Stomach (tissue), 19 donors: ENCODE measurements at places on chromosomes 12 and 14.

DNA sequence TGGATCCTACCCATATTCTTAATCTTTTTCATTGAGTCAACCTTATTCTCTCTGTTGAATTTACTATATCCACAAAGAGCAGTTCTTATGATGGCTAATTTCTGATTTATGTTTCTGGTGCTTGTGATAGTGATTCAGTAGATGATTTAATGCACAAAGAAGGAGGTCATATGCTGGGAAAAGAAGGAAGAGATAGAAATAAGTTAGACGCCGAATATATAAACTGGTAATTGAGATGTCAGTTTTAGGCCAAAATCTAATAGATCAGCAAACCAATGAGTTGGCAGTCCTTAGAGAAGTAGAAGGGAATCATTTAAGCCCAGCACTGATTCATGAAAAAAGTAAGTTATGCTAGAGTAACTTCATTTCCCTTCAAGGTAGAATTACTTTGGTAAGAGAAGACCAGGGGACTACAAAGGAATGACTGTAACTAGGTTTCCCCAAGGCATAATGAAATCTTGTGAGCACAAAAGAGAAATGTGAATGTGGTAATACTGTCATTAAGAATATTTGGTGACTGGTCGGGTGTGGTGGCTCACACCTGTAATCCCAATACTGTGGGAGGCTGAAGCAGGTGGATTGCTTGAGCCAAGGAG is 132.4 kb downstream of the TGFB3 start:
- no peak overlapping the region for H3K4me3 ChIP-seq
- H3K27ac ChIP-seq: no peak overlapping the region
- no peaks in the 10 kb centered on the region for H3K36me3 ChIP-seq
- no peak for DNase-seq

DNA sequence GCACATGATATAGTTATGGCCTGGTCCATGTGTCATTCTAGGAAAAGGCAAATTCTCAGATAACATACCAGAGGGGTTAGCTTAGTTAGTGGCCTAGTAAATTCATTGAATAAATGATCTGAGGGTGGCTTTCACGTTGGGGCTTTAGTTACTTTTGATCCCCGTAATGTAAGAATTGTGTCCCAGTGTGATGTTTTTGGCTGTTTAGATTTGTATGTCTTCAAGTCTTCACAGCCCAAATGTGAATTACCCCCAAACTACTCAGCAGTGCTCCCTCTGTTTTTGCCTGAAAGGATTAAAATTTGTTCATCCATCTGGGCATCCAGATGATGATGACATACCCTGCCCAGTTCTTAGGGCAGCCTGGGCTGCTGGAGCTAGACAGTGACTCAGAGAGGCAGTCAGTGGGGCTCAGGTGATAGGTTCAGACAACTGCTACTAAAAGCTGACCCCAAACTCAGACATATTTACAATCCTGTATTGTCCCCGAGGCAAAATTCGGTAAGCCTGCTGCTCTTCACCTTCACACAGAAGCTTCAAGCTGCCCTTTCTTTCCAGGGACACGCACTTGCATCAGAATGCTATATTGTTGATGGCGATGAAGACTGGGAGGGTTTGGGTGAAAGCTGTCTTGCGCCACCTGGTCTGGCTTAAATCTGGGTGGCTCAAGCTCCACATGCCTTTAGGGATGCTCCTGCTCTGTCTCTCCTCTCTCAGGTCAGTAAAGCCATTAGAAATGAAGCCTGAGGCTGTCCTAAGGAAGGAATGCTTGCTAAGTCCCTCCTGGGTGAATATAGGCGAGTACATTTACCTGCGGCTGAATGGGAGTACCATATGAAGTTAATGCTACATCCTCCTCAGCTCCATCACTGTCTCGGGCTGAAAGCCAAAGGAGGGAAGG is 10.3 kb downstream of the GPRC5D start:
- no peaks in the 10 kb centered on the region for H3K27me3 ChIP-seq
- DNase-seq: no peak
- H3K36me3 ChIP-seq: no peaks in the 10 kb centered on the region
- no peak overlapping the region for H3K4me3 ChIP-seq
- H3K4me1 ChIP-seq: no peaks in the 10 kb centered on the region

- no peaks in the 10 kb centered on the region for H3K36me3 ChIP-seq
- no peak overlapping the region for H3K4me3 ChIP-seq
- H3K27ac ChIP-seq: no peak overlapping the region
- no peaks in the 10 kb centered on the region for H3K4me1 ChIP-seq
- no peak for DNase-seq
Observed at GRCh38 chr14:81743605-81744004, 210.0 kb upstream of the SEL1L start.

GRCh38 chr12:100293017-100293416 is 26.0 kb downstream of the SCYL2 start:
- no peak overlapping the region for H3K27ac ChIP-seq
- peaks cover 25% of the 10 kb centered on the region for H3K36me3 ChIP-seq
- H3K4me1 ChIP-seq: peaks cover 9% of the 10 kb centered on the region
- no peak for DNase-seq
- no peak overlapping the region for H3K4me3 ChIP-seq

DNA sequence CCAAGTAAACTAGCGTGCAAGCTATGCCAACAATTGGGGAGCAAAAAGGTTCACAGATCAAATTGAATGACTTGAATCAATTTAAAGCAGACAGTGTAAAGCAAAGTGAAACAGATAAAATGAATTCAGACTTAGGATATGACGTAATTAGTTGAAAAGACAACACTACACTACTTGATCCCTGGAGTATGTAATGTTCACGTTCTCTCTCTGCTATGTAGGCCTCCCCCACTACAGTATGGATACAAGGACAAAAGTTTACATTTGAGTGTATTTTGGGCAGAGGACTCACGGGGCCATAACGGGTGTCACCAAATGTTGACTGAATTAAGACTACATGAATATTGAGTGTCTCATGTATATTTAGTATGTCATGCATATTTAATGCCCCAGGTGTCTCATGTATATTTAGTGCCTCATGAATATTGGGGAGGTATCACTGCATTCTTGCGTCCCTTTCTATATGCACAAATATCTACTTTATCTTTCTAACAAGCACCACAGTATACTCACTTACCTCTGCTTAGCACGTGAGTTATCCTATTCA is 44.5 kb downstream of the RERGL start:
- H3K27ac ChIP-seq: no peak overlapping the region
- DNase-seq: no peak
- H3K36me3 ChIP-seq: no peaks in the 10 kb centered on the region
- H3K27me3 ChIP-seq: no peaks in the 10 kb centered on the region
- H3K4me1 ChIP-seq: no peaks in the 10 kb centered on the region
- no peak overlapping the region for H3K4me3 ChIP-seq

DNA sequence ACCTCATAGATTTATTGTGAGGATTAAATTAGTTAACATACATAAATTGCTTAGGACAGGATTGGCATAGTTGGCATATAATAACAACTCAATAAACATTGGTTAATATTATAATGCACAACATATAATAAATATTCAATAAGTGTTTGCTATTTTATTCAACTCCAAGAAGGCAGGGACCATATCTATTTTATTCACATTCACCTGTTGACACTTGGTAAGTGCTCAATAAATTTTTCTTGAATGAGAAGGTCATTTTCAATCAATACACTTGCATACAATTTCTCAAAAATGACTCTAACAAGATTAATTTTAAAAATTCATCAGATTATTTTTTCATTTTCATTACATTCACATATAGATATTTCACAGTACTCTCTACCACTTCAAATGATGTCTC is 12.4 kb upstream of the NUP107 start:
- DNase-seq: no peak
- H3K36me3 ChIP-seq: no peaks in the 10 kb centered on the region
- H3K4me3 ChIP-seq: no peak overlapping the region
- H3K4me1 ChIP-seq: peaks cover 11% of the 10 kb centered on the region
- no peaks in the 10 kb centered on the region for H3K27me3 ChIP-seq

DNA sequence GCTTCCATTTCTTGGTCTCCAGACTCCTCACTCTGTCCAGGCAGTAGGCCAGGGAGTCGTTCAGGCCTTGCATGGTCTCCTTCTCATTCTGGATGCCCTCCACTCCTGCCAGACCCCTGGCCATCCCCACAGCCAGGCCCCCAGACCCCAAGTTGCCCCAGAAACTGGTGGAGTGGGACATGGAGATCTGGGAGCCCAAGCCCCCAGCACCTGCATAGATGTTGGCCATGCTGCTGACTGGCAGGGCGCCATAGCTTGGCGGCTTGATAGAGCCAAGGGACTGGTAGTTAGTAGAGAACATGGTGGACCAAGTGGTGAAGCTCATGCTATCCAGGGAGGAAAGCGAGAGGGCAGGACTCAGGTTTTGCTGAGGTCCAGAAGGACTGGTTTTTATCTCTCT is 21.2 kb upstream of the INSM2 start:
- H3K27ac ChIP-seq: no peak overlapping the region
- no peaks in the 10 kb centered on the region for H3K36me3 ChIP-seq
- no peaks in the 10 kb centered on the region for H3K4me1 ChIP-seq
- DNase-seq: no peak

- H3K36me3 ChIP-seq: peaks cover 53% of the 10 kb centered on the region
- peak overlapping the region; percentile 85 for H3K4me3 ChIP-seq
- H3K4me1 ChIP-seq: peaks cover 27% of the 10 kb centered on the region
- peak overlapping the region; percentile 94 for H3K27ac ChIP-seq
Observed at GRCh38 chr12:53181935-53182334, 1.2 kb upstream of the CSAD start.

GRCh38 chr14:58829594-58829993 is 191.8 kb downstream of the DACT1 start:
- DNase-seq: no peak
- H3K36me3 ChIP-seq: no peaks in the 10 kb centered on the region
- H3K27me3 ChIP-seq: no peaks in the 10 kb centered on the region

- DNase-seq: no peak
- H3K27me3 ChIP-seq: no peaks in the 10 kb centered on the region
- H3K4me3 ChIP-seq: no peak overlapping the region
- no peaks in the 10 kb centered on the region for H3K4me1 ChIP-seq
- no peaks in the 10 kb centered on the region for H3K36me3 ChIP-seq
Observed at GRCh38 chr12:117109943-117110635, 10.9 kb upstream of the TESC start.
